Right atrium auricular region (tissue), 2 donors: ENCODE measurements at places on chromosomes 5 and 9.

DNA sequence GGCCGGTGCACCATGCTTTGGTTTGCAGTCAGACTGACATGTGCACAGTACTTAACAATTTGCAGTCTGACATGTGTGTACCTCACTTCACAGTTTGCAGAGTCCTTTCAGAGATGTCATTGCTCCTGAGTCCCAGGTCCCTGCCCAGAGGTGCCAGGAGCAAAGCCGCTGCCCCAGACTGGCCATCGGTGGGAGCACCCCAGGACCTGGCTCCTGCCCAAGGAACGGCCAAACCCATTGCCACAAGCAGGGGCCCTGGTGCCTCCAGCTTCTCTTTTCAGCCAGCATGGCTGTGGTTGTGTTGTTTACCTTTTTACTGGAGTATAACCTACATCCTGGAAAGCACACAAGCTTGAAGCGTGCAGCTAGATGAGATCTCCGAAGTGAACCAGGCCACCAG is 28.6 kb downstream of the RASGEF1C start:
- peak; percentile 32 for DNase-seq

DNA sequence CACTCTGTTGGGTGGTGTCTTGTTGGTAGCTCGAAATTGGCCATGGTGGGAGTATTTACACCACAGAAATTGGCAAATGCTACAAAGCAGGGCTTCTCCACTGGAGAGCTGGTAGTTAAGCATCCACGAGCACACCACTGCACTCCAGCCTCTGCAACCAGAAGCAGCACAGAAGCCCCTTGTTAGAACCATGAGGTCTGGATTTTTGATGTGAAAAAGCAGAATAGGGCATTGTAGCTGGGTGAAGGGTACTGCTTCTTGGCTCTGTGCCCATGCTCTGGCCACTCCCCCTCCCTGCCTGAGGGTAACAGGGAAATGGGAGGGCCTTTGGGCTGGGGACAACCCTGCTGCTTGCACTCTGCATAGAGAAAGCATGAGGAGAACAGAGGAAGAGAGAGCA is 81.2 kb upstream of the UBTD2 start:
- no peak for DNase-seq

DNA sequence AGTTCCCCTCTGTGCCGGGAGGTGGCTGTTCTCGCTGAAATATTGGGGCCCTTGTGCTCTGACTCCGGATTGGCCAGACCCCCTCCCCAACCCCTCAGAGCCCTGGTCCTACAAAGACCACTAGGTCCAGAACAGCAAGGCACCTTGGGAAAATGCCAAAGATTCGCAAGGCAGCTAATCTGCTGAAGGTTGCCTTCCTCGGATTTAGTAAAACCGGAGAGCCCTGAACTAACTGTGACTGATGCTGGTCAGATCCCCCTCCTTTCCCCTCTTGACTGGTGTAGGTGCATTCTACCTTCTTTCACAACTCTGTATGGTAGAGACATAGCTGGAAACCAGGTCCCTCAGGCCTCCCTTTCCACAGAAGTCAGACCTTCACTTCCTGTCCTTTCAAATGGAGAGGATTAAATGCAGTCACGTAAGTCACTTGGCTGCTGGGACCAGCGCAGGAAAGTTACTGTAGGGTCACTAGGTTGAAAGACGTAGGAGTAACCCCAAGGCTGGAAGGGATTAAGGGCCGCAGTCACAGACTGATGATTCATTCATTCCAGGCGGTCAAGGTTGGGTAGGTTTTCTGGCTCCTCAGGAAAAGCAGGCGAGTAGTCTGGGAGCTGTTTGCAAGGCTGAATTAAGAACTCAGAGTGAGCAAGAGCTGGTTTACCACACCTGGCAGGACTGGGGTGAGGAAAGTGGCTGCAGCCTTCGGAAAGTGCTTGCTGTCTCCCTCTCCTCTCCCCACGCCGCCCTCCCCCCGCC is 5.3 kb downstream of the BARX1 start:
- no peak for DNase-seq

DNA sequence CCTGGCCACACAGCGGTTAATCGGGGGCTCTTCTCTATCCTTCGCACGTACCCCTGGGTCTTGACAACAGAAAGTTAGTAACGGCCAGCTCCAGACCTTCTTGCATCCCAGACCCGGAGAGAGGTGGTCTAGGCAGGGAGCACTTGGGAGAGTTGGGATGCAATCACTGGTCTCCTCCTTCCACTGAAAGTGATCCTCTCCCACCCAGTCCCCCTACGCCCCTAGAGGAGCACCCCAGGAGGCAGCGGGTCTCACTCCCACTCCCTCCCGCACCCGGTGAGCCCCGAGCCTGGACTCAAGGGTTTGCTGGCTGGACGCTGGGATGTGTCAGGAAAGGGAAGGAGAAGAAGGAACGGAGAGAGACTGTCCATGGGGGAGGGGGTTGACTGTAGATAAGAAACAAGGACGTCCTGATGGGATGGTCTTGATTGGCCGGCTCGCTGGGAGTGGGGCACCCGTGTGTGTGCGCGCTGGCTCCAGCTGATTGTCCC is 2.0 kb downstream of the RORB start:
- DNase-seq, result no peak

GRCh38 chr9:98906273-98907040 is 37.2 kb upstream of the COL15A1 start:
- DNase-seq, result peak; percentile 59

DNA sequence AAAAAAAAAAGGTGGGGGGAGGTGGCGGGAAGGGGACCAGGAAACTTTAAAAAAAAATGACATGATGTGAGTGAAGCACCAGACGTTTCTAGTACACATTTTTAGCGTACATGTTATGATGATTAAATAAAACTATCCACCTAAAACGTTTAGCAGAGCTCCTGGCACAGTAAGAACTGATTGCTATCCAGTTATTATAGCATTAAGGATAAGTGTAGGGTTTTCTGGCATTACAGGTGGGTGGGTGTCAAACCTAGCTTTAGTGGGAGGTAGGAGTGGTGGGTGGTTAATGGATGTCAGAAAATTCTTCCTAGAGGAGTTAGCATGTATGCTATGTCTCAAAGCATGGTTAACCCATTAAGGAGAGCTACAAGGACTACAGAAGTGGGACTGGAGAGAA is 2329.5 kb downstream of the MAT2B start:
- DNase-seq, result no peak

- DNase-seq, result no peak
Observed at GRCh38 chr9:133842721-133843227, 104.6 kb upstream of the SARDH start.

DNA sequence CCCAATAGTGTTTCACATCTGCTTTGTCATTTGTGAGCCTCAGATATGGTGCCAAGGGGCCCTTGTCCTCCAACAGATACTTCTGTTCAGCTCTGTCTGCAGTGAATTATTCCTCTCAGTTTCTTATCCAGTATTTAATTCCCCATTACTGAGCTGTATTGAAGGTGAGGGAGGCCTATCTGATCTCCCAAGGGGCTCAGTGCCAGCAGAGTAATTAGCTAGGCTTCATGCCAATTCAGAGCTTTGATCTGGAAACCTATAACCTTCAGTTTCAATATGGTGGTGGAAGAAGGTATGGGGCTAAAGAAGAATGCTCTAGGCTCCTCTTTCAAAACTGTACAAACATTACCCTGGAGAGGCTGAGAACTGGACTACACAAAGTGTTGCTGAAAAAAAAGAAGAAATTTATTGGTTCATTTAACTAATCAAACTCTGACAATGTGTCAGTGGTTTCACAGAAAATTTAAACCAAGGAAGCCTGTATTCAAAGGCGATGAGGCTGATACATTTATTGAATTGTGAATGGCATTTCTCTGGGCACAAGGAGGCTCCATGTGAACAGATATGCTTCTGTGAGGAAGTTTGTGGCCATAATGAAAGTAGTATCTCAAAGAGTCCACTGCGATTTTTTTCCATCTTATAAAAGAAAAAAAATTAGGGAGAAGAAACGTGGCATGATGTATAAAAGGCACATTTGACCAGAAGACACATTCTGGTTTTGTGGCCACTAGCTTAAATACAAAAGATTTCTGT is 397.8 kb downstream of the TLE4 start:
- DNase-seq, result no peak

GRCh38 chr9:5443850-5444249 is 6.1 kb upstream of the PLGRKT start:
- no peak for DNase-seq

GRCh38 chr5:72522607-72523006 is 15.4 kb upstream of the ZNF366 start:
- DNase-seq, result no peak

DNA sequence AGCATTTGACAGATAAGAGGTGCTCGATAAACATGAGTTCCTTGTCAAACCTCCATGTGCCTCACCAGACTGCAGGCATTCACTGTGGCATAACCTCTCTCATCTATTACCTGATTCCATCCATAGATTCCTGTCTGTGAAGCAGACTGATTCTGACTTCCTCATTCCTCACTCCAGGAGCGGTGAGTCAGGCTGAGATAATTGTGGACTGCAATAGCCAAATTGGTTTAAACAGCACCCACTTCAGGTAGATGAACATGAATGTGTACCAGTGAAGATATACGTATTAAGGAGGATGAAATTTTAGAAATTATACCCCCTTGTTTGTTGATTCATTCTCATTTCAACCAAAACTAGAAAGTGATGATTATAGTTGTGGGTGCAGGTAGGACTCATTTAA is 391.2 kb downstream of the HINT1 start:
- no peak for DNase-seq

DNA sequence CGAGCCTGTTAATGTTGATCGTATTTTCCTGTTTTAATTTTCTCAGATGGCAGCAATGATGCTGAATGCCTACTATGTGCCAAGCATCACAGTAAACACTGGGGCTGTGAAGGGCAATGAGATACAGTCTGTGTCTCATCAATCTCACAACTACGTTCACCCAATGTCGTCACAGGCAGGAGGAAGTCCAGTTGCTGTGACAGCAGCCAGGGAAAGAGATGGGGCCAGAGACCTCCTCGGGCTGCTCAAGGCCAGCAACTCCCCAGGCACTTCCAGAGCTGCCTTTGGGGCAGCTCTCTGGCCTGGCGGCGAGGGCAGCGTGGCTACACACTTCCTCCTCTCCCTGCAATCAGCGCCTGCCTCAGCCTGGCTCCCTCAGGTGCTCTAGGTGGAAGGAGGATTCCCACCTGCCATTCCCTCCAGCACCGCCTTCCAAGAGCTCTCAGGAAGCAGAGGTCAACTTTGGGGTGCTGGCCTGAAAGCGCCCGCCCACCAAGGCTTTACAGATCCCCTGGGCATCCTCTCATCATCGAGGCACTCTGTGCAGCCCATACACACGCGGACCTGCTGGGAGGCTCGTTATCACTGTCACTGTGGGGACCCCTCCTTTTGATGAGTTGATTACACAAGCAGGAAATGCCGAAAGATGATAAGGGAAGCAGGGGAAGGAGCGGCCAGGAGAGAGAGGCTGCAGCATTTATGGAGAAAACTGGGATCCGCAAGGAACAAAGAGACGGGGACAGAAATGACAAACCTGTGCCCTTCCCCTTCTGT is 159.2 kb downstream of the ZDHHC21 start:
- no peak for DNase-seq

DNA sequence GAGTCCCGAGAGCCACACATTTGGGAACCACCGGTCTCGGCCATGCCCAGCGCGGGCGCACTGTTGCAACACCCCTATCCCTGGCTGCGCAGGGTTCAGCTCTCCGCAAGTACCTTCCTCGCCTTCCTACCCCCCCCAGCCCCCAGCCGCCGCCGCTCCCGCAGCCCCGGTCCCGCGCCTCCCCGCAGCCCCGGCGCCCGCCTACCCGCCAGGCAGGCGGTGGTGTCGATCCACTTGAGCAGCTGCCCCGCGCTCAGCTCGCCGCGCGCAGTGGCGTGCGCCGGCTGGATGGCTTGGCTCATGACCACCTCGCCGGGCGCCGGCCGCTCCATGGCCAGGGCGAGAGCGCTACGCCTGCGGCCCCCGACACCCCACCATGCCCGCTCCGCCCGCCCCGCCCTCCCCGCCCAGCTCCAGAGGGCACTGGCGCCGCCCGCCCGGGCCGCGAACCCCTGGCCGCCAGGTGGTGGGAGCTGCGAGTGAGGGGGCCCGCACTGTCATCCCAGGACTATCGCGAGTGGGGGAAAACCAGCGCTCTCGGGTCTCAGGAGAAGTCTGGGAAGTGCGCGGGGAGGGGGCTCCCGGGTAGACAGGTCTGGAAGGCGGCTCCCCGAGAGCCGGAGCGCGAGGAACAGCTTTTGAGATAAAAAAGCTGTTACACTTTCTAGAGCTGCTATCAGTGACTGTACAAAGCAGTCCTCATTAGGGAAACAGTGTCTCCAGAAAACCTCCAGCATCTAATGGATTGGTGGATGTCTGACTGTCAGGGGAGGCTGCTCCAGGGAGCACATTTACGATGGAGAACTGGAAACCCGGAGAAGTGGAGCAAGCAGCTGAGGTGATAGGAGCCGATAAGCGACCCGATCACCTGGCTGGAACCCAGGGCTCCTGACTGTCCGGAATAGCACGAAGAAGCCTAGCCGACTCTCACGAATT is at the start of gene ACOT12:
Gene ACOT12, minus strand, starts transcription at position 352 of the 936 bp plus-strand sequence. Its CDS starts 20 bp downstream, at position 332.
- no peak for DNase-seq

DNA sequence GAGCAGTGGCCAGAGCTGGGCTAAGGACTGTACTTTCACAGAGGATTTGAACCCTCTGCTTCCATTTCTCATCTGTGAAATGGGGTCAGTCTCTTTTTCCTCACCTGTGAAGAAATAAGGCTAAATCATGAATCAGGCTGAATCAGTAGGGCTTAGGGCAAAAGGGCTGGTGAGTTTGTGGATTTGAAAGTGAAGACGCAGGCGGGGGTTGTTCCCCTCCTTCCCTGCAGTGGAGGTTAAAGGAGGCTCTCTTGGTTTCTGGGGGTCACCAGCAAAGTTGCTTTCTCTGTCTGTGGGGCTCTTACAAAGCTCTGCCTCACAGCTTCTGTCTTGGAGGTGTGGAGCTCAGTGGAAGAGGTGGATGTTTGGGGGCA is 17.6 kb upstream of the NDST1 start:
- DNase-seq, result no peak

GRCh38 chr9:131719262-131719908 is 20.5 kb downstream of the RAPGEF1 start:
- no peak for DNase-seq

- DNase-seq, result no peak
Observed at GRCh38 chr5:113824307-113824706, 310.8 kb downstream of the YTHDC2 start.

- no peak for DNase-seq
Observed at GRCh38 chr9:100720922-100721321, 143.0 kb downstream of the CAVIN4 start.

GRCh38 chr5:73534011-73534644 is 31.3 kb downstream of the ANKRA2 start:
- DNase-seq, result no peak

DNA sequence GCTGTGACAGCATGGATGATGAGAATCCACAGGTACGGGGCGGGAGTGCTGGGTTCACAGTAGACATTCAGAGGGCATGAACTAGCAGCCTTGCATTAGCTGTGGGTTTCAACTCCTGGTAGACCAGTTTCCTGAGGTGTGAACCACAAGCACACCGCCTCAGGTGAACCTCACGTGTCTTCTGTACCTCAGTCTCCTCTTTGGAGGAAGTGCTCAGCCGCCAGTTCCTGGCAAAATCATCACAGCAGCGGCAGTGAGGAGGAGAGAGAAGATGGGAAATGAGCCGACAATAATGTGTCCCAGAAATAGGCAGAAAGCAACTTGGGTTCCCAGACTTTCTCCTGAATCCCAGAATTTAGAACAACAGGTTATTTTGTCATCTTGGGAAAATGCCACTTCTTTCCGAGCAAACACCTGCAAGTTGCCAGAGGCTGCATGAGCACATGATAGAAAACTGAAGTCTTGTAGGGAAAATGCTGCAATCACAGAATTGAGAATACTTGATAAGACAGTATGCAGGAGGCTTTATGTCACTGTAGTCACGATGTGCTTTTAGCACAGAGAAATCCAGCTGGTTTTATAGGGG is 258.5 kb downstream of the AOPEP start:
- no peak for DNase-seq
